PC-9 (cell line): ENCODE measurements at places on chromosomes 2 and 18. TPM values are rescaled to one million over a fixed set of nuclear protein-coding genes. Genes with fewer than 3 reads are reported as not detected.
A peak's percentile ranks its signal among the peaks of the same experiment; 100 is the strongest.

Gene XDH
- total RNA-seq = 5.7 and 7.7 TPM in 2 replicates

Gene CCDC102B
- total RNA-seq = 1.9 and 2.3 TPM in 2 replicates

Gene CHRNG
- not detected in 2 replicates for total RNA-seq

Gene PIAS2
- 17.1 and 17.5 TPM in 2 replicates for total RNA-seq

Gene SUCLG1
- total RNA-seq = 42.1 and 59.5 TPM in 2 replicates

Gene TMEM198
- total RNA-seq = 3.6 and 5.8 TPM in 2 replicates

Gene ITGA4
- total RNA-seq = 0.15 and 0.35 TPM in 2 replicates

Gene POTEJ
- total RNA-seq = not detected in 2 replicates

Gene ST8SIA3
- not detected in 2 replicates for total RNA-seq

Gene NOP58
- total RNA-seq = 38.2 and 48.5 TPM in 2 replicates

Gene ZNF892
- total RNA-seq = 2.8 and 3.1 TPM in 2 replicates

Gene THOC1
- total RNA-seq = 50.8 and 55.6 TPM in 2 replicates

Gene SNTG2
- total RNA-seq = not detected in 2 replicates

Gene RNF125
- 0.15 and 0.85 TPM in 2 replicates for total RNA-seq

Gene IHH
- total RNA-seq = not detected in 2 replicates

- no peak for DNase-seq
Measured at GRCh38 chr2:88865801-88866371, 174.4 kb downstream of the RPIA start.

GRCh38 chr2:222522082-222522481 lies 97.7 kb downstream of the SGPP2 start:
- no peak for DNase-seq

- peak; percentile 99 for DNase-seq
Measured at GRCh38 chr2:177242121-177242987, 22.2 kb downstream of the NFE2L2 start.

DNA sequence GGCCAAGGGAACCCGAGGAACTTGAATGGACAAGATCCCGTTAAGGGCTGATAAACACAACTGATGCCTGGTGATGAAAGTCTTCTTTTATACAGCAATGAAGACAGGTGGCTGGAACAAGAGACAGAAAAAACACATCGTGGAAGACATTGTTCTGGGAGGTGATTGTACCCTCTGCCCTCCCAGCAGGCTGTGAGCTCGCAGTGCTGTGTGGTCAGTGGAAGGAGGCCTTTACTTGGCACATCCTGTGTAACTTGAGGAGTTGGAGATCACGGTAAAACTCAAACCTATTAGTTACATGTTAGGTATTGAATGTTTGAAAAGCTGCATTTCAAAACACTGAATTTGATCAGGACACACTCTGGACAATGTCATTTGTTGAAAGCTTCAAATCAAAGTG lies 249.9 kb upstream of the EPAS1 start:
- no peak for DNase-seq

- no peak for DNase-seq
Measured at GRCh38 chr18:79472946-79473345, 77.2 kb downstream of the NFATC1 start.

DNA sequence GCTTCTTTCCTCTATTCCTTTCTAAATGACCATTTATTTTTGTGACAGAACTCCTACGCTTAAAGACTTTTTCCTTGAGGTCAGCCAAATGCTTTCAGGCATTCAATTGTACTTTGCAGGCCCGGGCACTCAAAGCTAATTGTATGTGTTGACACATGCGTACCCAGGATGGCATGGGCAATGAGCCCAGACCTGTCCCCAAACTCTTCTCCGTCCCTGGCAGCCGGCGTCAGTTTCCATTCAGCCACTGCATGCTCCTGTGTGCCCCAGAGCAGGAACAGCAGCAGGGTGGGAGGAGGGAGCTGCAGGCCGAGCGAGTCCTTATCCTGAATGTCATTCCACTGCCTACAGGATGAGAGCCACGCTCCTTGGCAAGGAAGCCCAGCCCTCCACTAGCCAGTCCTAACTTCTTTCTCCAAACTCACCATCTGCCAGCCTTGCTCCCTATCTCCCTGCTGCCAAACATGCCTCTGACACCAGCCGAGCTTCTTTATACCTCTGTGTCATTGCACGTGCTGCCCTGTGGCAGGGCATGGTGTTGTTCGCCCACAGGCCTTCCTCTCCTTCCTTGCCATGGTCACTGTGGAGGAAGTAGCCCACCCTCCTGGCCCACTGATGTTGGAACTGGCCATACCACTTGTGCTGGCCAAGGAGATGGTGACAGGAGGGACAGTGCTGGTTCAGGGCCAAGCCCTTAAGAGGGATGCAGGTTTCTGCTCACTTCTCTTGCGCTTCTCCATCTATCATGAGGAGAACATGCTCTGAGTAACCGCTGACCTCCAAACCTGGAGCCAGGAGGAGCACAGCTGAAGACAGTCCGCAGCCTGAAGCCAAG lies 116.9 kb upstream of the FHL2 start:
- no peak for DNase-seq

DNA sequence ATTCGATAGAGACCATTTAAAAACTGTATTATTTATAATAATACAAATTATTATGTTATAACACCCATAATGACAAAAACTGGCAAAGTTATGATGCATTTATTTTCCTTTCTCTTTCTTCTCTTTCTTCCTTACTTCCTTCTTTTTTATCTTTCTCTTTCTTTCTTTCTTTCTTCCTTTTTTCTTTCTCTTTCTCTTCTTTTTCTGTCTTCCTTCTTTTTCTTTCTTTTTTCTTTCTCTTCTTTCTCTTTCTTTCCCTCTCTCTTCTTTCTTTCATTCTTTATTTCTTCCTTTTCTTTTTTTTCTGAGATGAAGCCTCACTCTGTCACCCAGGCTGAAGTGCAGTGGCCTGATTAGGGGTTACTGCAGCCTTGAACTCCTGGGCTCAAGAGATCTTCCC lies 27.5 kb upstream of the ZNF516 start:
- no peak for DNase-seq

- no peak for DNase-seq
Measured at GRCh38 chr2:99399795-99400194, 62.6 kb downstream of the EIF5B start.

GRCh38 chr18:46237891-46238290 lies 133.7 kb downstream of the HAUS1 start:
- DNase-seq = no peak

DNA sequence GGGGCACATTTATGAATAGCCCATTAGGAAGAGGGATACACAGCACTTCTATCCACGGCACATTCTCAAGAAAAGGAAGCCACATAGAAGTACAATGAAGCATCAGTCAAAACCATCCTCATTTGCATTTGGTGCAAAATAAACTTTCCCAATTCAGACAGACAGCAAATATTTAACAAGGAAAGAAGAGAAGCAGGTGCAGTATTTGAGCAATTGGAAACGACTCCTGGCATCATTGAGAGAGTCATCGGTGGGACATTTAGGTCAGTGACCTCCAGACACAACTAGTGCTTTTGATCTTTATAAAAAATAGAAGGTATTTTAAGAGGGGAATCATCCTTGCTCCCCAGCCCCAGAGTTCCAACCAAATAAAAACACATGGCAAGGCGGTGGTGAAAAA lies 118.0 kb downstream of the MREG start:
- peak; percentile 21 for DNase-seq

DNA sequence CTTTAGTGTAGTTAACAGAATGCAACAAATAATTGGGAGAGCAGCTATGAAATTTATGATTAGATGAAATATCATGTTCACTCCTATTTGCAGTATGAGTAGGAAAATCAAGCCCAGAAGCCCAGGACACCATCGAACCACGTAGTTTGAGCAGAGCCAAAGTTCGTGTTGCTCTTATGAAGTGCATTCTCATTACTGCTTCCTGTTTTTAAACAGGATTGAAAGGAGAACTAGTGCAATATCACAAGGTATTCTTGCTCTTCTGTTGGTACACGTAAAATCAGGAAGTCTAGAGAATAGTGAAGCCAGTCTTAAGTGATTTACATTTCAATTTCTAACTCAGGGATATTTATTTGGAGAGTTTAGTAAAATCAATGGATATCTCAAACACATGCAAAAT lies 21.1 kb downstream of the ARHGAP15 start:
- no peak for DNase-seq

- DNase-seq = no peak
Measured at GRCh38 chr2:127591221-127591923, 54.6 kb upstream of the GPR17 start.

- no peak for DNase-seq
Measured at GRCh38 chr18:72869226-72870185, 1.7 kb upstream of the NETO1 start.

GRCh38 chr18:59671551-59671950 lies 25.7 kb downstream of the CCBE1 start:
- no peak for DNase-seq

DNA sequence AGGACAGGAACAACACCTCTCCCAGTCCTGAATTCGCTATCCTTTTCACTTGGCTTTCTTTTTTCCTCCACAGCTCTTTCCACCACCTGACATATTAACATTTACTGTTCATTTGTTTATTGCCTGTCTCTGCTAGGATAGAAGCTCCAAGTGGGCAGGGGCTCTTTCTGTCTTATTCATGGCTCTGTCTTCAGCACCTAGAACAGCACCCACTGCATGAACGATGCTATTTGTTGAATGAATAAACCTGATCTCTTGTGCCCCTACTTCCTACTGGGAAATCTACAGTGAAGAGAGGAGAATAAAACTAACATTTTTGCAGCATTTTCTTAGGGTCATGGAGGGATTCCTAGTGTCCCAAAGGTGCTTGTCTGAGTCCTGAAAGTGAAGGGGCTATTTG lies 24.4 kb upstream of the GAREM2 start:
- DNase-seq = no peak

GRCh38 chr2:190599546-190600220 lies 49.2 kb upstream of the NAB1 start:
- DNase-seq = no peak

DNA sequence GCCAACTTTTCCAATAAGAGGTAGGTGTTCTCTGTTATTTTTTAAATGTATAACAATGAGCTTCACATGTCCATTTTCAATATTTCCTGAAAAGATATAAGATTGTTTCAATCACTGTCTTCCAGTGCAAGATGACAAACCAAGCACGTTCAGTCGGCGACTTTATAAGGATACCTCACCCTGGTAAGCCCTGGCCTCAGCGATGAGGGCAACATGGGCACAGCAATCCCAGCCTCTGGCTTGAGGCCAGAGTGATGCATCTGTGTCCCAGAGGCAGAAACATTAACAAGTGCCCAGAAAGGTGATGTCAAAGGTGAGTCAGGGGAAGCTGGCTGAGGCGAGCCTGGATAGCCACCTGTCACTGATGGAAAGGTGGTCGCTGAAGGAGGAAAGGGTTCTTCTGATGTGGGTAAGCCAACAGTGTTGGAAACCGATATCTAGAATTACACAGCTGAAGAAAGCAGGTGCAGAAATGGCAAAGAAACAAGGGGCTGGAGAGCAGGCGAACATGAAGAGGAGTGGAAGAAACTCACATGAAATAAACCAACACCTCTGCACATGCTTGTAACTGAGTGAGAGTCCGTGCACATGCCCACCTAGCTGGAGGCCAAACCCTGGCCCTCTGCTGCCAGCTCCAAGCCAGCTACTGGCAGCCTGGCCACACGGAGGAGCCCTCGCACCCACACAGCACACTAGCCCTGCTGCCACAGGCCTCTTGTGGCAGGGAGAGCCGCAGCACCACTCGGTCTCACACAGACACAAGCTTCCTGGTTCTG lies 65.5 kb downstream of the FBXO15 start:
- no peak for DNase-seq

- DNase-seq = no peak
Measured at GRCh38 chr2:143473216-143473615, 344.0 kb downstream of the ARHGAP15 start.

GRCh38 chr2:75800456-75800855 lies 89.7 kb upstream of the GCFC2 start:
- no peak for DNase-seq

GRCh38 chr2:48452108-48452507 lies 77.8 kb upstream of the STON1 start:
- DNase-seq = no peak

DNA sequence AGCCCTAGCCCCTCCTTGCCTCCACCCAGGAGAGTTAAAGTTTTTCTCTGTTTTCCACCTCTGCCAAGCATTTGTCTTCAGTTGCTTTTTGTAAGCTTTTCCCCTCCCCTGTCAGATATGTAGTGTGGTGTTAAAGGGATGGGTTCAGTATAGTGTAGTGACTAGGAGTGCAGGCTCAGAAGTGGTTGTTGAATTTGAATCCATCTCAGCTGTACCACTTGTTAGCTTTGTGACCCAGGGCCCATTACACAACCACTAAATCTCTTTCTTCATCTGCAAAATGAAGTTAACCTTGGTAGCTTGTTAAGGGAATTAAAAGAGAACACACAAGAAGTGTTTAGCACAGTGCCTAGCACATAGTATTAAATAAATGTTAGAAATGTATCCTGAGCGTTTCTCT lies 56.9 kb downstream of the MAP3K20 start:
- no peak for DNase-seq

GRCh38 chr2:19711470-19712372 lies 190.1 kb downstream of the TTC32 start:
- peak; percentile 90 for DNase-seq

GRCh38 chr18:48750485-48751175 lies 200.1 kb downstream of the SMAD7 start:
- no peak for DNase-seq

DNA sequence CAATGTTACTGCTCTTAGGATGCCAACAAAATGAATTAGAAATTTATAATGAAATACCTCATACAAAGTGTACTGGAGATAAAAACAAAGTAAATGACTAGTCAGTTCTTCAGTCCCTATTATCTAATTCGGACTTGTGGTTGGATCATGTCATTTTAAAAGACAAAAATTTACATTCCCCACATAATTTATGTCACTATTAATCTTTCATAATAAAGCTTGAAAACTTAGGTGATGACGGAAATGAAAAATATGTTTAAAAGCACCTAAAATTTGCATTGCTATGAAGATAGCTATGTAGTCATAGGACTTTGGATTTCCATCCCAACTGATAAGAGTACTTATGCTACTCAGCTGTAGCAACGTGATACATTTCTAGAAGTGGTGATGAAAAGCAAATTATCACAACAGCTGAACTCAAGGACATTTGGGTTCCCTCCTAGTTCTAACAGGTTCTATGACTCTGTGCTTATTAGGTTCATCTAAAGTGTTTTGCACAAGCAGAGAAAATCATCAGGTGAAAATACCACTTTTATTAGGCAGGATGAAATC lies 58.4 kb downstream of the LRPPRC start:
- DNase-seq = no peak

DNA sequence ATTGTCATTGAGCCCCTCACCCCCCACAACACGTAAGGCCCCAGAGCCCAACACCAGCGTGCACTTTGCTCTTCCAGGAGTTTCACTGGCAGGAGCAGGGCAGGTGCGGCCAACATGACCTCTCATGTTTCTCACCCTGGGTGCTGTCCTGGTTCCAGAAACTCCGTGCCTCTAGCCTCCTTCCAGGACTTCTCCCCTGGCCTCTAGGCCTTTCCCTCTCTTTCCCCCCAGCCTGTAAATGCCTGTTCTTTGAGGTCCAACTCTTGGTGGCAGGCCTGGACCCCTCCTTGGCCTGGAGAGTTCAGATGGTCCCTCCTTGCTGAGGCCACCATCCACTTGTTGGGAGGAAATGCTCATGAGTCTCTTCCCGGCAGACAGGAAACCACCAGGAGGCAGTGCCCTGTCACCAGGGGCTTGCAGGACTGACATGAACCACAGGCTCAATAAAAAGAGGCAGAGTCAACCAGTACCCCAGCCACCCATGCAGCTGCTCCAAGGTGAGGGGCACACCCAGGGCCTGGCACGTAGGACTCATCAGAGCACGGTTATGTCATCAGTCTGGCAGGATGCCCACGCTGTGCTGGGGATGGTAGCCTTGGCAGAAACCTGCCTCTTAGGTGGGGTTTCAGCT lies 1.5 kb downstream of the MALL start:
- DNase-seq = peak; percentile 70
